ENCODE measurements at places on chromosomes 16 and 17. TPM values are rescaled to one million over a fixed set of nuclear protein-coding genes. Genes with fewer than 3 reads are reported as not detected.

Gene GRAP
- total RNA-seq: 84.4 TPM

Gene CD300LB
- 0.27 TPM for total RNA-seq

Gene NGFR
- not detected for total RNA-seq

Gene SCIMP
- 24.8 TPM for total RNA-seq

Gene CCL22
- total RNA-seq: 0.54 TPM

Gene ZMYND15
- total RNA-seq: 0.22 TPM

Gene DLG4
- 19.4 TPM for total RNA-seq

Gene ACSM2A
- not detected for total RNA-seq

Gene CNGB1
- not detected for total RNA-seq

Gene PDILT
- not detected for total RNA-seq

Gene FN3KRP
- total RNA-seq: 37.3 TPM

Gene LHX1
- not detected for total RNA-seq
